HS-5 (cell line): ENCODE measurements at places on chromosomes 16 and 17.

DNA sequence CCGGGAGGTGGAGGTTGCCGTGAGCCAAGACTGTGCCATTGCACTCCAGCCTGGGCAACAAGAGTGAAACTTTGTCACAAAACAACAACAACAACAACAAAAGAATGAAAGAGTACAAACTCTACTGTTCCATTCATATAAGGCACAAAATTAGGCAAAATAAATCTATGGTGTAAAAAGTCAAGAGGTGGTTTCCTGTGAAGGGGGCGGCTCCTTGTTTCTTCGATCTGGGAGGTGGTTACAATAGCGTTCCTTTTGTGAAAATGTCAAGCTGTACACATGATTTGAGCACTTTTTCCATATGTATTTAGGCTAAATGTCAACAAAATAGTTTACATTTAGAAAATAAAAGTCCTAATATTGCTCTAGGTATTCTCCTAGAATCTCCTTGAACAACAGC lies 6.9 kb downstream of the SIAH1 start:
- no peak for DNase-seq

DNA sequence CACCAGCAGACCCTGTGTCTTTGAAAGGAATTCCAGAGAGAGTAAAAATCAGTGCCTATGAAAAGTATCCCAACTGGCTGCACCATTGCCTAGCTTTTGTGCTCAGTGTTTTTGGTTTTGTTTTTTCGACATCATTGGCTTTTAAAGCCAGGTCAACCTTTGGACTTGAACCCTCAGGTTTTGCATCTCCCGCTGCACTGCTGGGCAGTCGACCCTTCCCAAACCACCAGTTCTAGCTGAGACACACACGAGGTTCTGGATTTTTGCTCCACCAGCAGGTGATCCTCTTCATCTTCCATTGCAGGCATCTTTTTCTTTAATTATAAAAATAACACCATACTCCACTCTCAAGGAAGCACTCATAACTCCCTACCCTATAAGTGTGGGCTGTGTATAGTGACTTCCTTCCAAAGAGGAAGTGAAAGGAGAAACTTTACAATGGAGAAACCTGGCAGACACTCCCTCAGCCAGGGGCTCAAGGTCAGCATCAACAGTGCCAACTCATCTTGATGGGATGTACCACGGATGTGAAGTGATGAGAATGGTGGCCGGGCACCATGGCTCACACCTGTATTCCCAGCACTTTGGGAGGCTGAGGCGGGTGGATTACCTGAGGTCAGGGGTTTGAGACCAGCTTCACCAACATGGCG lies 57.8 kb downstream of the BMERB1 start:
- no peak for DNase-seq

DNA sequence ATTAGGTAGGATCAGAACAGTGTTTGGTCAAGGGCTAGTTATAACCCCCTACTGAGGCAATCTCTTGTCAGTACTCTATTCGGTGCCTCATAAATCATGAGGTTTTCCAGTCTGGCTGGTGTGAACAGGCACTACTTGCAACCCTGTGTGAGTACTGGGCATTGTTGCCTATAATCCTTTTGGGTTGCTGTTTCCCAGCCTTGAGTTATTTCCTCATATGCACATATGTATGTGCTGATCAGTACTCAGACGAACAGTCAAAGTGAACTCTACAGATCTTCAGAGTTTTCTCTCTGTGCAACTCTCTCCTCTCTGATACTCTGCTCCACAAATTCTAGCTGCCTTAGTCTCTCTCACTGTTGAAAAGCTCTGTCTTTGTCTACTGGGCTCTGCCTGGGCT lies 164.3 kb downstream of the CDK5R1 start:
- DNase-seq, result no peak

- peak; percentile 95 for DNase-seq
Observed at GRCh38 chr17:1060991-1061390, 64.1 kb downstream of the TIMM22 start.

DNA sequence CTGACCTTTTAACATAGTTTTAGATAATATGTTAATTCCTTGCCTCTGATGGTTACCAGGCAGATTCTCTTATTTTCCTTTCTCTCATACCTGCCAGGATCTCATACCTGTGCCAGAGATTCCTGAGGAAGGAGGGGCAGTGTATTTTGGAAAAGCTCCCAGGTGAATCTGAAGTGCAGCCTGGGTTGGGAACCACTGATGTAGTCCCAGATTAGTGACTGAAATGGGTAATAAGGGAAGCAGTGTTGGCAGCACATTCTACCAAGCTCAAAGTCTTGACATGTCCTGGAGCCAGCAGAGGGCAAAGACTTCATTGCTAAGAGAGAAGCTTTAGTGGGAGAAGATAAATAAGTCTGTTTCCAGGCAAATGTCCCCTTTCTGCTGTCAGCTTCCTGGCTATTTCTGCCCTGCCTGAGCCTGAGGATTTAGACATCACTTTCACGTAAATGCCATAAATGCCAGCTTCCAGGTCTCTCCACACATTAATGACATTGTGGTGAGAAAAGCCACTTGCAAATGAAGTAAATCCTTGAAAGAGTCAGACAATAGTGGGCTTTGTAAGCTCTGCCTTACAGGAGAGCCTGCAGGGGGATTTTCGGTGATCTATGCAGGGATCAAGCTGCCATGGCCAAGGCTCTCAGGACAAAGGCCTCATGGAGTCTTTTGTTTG lies 40.9 kb upstream of the C16orf78 start:
- DNase-seq, result no peak

DNA sequence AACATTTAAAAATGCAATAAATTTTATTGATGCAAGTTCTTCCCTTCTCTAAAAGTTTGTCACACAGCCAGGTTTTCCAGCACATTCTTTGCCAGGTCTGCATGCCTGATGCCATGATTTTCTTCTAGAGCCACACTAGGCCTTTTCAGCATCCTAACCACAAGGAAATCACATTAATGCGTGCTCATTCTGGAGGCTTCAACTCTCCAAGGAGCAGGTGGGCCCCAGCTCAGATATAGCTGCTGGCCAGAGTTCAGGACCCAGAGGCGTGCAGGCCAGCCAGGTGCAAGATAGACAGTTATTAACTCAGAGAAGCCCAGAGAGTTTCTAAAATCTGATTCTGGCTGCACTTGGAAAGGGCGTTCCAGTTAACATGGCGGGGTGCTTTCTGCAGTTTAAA lies 124.5 kb upstream of the MAF start:
- no peak for DNase-seq

- DNase-seq, result no peak
Observed at GRCh38 chr16:25066747-25067631, 44.6 kb upstream of the LCMT1 start.

DNA sequence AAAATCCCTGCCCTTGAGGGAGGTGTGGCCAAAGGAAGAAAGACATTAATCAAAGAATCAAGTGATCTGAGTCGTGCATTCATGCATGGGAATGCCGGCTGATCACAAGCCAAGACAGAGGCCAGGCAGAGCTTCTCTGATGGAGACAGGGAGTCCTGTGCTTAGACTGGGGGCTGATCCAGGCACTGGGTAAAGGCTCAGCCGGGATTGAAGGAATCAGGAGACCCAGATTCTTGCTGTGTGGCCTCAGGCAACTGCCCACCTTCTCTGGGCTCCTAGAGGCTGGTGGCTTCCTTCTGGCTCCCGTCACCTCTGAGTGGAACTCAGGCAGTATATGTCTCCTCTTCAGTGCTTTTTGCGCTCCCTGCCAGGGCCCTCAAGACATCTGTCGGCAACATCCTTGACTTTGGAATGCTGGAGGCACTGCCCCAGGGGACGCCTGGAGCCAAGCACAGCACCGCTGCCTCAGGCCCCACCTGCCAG lies 17.7 kb downstream of the RAI1 start:
- DNase-seq, result no peak

GRCh38 chr17:28069061-28069460 lies 26.6 kb downstream of the NLK start:
- DNase-seq, result no peak

- no peak for DNase-seq
Observed at GRCh38 chr17:45662432-45662831, 121.7 kb upstream of the CRHR1 start.

- no peak for DNase-seq
Observed at GRCh38 chr16:8649829-8650554, 24.4 kb upstream of the ABAT start.

GRCh38 chr16:75248142-75248535 lies 3.3 kb downstream of the BCAR1 start:
- no peak for DNase-seq

- no peak for DNase-seq
Observed at GRCh38 chr16:50932348-50932935, 190.6 kb downstream of the CYLD start.

GRCh38 chr17:59572301-59572924 lies 7.0 kb downstream of the DHX40 start:
- no peak for DNase-seq

- no peak for DNase-seq
Observed at GRCh38 chr17:2905269-2905668, 109.0 kb downstream of the RAP1GAP2 start.

DNA sequence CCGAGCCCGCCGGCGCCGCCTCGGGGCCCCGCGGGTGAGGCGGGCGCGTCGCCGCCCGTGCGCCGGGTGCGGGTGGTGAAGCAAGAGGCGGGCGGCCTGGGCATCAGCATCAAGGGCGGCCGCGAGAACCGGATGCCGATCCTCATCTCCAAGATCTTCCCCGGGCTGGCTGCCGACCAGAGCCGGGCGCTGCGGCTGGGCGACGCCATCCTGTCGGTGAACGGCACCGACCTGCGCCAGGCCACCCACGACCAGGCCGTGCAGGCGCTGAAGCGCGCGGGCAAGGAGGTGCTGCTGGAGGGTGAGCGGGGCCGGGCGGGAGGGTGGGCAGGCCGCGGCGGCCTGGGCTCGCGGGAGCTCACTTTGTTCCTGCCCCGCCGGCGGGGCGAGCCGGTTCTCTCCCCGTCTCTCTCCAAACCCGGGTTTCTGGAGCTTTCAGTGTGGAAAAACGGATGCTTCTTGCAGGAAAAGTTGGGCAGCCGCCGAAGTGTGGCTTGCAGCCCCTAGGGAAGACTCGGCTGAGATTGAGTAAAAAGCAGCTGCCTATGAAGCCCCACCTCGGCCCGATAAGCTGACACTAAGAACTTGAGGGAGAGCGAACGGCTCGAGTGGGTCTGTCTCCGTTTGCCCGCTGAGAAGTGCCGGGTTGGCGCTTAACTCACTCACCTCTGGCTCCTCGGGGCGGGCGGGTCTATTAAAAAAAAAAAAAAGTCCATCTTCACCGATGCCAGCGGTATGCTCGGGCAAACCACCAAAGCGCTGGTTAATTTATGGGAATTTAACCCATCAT lies 677 bp downstream of the SNTB2 start:
- no peak for DNase-seq

DNA sequence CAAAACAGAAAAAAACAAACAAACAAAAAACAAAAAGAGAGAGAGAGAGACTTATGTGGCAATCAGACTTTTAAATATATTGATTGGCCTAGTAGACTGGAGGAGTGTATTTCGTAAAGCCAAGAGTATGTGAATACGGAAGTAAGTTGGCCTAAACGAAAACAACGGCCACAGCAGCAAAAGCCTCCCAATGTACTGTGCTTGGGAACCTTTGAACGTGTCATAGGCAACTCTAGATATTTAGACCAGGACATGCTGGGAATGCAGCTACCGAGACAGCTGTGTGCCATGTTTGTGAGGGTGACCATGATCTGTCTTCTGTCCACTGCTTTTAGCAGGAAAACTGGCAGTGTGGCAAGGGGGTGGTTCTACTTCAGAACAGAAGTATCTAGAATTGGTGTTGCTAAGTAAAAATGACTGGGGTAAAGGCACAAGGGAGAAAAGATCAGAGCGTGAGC lies 7.4 kb downstream of the MAF start:
- DNase-seq, result no peak

- DNase-seq, result no peak
Observed at GRCh38 chr16:75264999-75265910, 13.8 kb upstream of the BCAR1 start.

DNA sequence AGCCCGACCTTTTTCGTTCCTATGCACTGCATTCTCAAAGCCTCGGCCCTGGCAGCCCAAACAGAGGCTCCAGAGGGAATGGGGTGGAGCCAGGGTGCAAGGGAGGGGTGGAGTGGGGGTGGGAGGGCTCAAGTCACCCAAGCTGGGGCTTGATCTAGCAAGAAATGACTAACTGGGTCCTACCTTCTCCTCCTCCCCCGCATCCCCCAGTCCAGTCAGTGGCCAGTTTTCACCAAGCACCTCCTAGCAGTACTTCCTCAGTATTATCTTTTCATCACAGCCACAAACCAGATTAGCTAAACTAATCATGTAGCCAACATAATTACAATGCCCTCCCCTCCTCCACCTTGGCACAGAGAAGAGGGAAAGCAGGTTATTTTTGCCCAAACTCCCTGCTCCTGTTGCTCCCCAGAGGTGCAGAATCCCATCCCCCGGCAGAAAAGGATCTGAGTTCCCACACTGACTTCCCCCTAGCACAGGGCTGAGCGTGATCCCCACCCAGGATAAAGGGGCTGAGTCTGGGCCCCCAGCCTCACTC lies 2.2 kb downstream of the JUP start:
- DNase-seq, result no peak

- DNase-seq, result no peak
Observed at GRCh38 chr17:64180089-64181073, 50.4 kb upstream of the ERN1 start.

DNA sequence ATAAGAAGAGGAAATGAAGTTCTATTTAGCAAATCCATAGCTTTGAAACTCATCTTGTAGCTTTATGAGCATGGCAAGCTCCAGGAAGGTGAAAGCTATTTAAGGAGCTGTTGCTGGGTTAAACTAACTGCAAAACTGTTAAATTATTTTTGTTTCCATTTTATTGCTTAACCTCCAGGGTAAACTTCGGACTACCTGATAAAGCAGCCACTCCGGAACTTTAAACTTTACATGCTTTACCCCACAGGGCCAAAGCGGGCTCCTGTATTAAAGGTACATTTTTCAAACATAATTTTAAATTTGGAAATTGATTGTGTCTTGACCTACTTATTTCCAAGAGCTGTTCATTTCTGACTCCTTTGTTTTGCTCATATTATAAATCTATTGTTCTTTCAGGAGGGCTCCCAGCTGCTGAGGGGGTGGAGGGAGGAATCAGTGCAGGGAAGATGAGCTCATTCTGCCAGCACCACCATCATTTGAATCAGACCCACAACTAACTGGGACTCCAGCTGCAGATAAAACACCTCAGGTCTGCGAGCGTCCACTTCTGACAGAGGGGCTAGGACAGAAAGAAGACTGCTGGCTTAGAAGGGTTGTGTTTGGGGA lies 157.9 kb downstream of the IRX3 start:
- DNase-seq, result no peak

- DNase-seq, result no peak
Observed at GRCh38 chr17:42669977-42670788, 6.6 kb downstream of the PLEKHH3 start.

- DNase-seq, result no peak
Observed at GRCh38 chr16:85990861-85991301, 91.9 kb downstream of the IRF8 start.

DNA sequence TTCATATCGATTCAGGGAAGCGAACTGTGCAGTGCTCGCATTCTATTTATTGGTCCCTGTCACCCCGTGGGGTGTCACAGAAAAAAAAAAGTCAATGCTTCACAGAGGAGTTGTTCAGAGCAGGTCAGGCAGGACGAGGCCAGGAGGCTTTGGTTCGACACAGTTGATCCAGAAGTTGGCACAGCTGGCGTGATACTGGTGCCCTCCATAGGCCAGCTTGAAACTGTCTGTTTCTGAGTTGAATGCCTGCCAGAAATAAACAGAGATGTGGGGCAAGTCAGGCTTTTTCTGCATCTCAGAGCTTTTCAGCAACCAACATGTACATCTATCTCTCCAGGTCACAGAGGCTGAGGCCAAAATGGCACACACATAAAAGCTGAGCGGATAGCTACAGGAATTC lies 29.1 kb downstream of the DUSP14 start:
- DNase-seq, result no peak

- DNase-seq, result no peak
Observed at GRCh38 chr16:58937661-58938060, 203.5 kb upstream of the GOT2 start.
